NCI-H446 treated with DMSO at 0.1 percent for 48 hours (cell line): ENCODE measurements at places on chromosomes 4 and X.
A peak's percentile ranks its signal among the peaks of the same experiment; 100 is the strongest.

DNA sequence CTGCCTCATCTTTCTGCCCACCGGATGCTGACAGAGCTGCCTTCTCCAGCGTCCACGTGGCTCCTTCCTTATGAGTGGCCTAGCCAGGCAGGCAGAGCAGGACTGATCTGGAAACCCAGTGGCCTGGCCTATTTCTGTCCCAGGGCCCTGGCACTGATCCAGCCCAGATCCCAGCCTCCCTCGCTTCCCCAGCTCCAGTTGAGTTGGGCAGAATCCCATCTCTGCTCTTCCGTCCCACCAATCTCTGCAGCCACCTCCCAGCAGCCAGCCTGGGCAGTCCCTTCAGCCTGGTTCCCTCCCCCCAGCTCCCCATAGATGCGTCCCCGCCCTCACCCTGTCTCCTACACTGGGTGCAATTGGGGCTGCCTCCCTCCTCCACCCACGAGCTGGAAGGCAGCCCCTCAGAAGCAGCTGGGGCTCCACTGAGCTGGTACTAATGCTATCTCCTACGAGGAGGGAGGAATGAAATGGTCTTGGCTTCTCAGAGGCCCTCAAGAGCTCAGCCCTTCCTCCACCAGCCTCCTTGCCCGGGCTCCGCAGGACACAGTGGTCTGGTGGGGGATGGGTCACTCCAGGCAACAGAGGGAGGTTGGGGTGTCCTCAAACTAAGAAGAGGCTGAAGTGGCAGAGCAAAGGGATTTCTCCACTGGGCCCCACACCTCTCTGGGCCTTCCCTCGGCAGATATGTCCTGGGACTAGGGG, 94.2 kb downstream of the PJA1 start:
- no peak for DNase-seq

- DNase-seq, result no peak
Observed at GRCh38 chrX:2710041-2710840, 19.1 kb downstream of the CD99 start.

GRCh38 chr4:104394406-104395167, 100.1 kb downstream of the CXXC4 start:
- DNase-seq, result no peak

- no peak for DNase-seq
Observed at GRCh38 chr4:163330916-163331628, 1.3 kb downstream of the NPY1R start.

DNA sequence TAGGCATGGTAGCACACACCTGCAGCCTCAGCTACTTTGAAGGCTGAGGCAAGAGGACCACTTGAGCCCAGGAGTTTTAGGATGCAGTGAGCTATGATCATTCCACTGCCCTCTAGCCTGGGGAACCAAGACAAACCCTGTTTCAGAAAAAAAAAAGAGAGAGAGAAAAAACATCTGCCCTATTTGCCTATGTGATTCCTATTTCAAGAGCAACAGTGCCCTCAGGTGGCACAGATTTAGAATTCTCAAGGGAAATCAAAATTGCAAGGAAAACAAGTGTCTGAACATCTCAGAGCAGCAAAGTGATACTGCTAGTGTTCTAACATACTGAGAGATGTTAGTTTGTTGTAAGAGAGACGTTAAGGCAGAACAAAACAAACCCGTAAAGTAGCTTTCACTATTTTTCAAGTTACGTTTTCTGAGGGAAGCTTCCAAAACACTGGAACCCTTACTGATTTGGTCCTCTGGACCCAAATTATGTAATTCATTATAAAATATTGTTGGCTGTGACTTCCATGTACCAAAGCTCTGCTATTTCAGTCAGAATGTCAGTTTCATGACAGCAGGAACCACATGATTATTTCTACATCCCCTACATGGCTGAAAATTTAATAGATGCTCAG, 7.9 kb downstream of the BDH2 start:
- DNase-seq, result peak; percentile 62

- DNase-seq, result no peak
Observed at GRCh38 chr4:153822316-153822715, 33.4 kb upstream of the SFRP2 start.

DNA sequence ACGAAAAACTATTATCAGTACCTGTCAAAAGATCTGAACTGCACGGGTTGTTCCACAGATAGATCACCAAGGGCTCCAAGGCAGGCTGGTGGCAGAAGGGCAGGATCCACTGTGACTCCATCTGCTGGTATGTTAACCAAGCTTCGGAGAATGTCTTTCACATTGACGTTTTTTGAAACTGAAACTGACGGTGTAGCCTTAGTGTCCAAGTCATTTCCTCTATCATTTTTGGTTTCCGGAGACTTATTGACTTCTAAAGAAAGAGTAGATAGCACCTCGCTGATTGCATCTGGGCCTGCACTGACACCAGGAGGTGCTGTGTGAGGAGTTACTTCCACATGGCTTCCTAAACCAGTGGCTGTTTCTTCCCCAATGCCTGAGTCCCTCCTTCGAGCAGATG, 186.9 kb downstream of the LRBA start:
- no peak for DNase-seq

GRCh38 chr4:47531241-47531953, 46.3 kb downstream of the ATP10D start:
- no peak for DNase-seq

- DNase-seq, result peak; percentile 66
Observed at GRCh38 chr4:33715841-33716395, 2528.4 kb downstream of the ARAP2 start.

DNA sequence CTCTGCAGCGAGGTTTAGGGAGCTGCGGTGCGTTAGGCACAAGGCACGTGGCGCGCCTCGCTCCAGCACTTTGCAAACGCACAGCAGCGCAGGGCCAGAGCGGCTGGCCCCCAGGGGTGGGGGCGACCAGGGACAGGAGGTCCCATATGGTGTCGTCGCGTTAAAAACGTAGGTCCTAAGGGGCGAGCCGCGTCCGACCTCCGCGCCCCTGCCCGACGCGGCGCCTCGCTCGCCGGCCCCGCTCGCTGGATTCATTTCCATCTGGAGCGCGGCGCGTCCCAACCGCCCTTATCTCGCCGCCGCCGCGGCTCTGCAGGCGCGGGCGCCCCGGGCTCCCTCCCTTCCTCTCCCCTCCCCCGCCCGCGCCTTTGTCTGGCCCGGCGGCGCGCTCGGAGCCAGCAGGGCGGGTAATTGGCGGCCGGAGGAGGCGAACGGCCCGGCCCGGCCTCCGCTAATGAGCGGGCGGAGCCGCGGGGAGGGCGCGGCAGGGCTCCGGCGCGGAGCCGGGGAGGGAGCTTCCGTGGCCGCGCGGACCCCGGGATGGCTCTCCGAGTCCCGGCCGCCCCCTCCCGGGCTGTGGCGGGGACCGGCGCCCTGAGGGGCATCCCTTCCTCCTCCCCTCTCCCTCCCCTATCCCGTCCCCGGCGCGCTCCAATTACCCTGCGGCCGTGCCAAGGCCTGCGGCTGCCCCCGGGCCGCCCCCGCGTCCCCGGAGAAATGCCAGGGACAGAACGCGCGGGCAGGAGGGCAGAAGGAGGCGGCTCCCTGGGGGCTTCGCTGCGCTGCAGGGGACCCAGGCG, 409.0 kb downstream of the BCOR start:
- no peak for DNase-seq

GRCh38 chr4:33996075-33996718, 2248.1 kb downstream of the ARAP2 start:
- peak; percentile 48 for DNase-seq

GRCh38 chr4:42953321-42953720, 60.8 kb downstream of the GRXCR1 start:
- peak; percentile 29 for DNase-seq

GRCh38 chr4:151948351-151949016, 187.7 kb upstream of the GATB start:
- no peak for DNase-seq

DNA sequence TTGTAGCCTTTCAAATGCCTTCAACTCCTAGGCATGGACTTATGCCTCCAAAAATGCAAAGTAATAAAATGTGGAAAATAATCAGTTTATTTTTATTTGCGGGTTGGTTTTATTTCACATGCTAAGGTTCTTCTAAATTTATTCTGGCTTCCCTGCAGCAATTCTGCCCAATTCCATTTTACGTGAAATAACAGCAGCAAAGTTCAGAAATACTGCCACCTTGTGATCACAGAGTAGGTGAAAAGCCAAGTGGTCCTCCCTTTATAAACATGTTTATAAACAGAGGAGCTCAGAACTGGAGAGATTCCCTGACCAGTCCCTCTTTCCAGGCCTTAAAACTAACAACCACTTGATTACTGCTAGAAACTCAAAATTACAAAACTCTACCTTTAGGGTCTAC, 14.7 kb upstream of the DCHS2 start:
- no peak for DNase-seq

GRCh38 chrX:154123241-154124219, 20.5 kb upstream of the OPN1LW start:
- DNase-seq, result no peak

- no peak for DNase-seq
Observed at GRCh38 chr4:177005674-177006230, 213.0 kb upstream of the VEGFC start.

- no peak for DNase-seq
Observed at GRCh38 chr4:120175272-120175671, 108.6 kb upstream of the MAD2L1 start.

DNA sequence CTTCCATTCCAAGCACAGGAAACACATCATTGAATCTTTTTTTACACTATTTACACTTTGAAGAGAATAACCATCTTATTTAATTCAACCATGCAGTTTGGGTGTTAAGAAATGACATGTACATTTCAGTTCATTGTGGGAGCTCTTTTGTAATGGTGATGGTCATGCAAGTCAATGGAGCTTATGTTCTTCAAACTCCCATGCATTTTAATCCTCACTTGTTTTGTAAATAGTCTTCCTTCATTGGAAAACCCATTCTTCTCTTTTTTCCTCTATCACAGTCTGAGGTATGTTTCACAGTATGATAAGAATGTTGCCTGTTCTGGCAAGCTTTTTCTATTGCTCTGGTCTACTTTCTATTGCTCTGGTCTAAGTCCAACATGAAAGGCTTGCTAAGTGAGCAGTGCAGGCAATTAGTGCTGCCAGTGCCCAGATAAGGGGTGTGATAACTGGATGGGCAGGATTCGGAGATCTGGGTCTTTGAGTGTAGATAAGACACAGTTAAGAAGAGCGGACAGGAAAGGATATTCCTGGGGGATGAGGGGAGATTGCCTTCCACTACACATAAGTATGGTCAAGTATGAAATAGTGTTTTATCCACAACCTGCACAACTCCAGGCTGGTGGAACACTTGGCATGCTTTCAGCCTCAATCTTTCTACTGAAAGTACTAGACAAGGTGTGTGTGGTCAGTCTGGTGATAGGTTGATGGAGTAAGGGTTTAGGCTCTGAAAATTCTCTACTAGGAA, 17.1 kb downstream of the AFP start:
- DNase-seq, result no peak

- no peak for DNase-seq
Observed at GRCh38 chr4:86007042-86007441, 352.8 kb downstream of the MAPK10 start.

DNA sequence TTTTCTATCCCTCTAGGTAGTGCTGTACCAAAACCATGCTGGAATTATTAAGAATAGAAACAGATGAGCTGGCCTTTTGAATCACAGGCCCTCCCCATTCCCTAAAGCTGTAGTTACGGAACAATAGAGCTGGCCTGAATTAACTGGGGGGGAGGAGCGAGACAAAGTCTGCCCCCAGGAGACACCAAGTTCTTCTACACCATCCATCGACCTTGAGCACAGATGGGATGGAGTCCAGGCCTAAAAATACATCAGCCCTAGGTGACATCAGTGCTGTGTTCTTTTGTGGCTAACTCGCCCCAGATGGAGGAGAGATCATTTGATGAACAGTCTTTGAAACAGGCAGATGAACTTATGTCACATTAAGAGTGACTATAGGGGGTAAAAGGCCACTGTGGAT, 49.6 kb downstream of the LHFPL1 start:
- DNase-seq, result no peak

- no peak for DNase-seq
Observed at GRCh38 chr4:104966349-104967033, 180.2 kb upstream of the TET2 start.

DNA sequence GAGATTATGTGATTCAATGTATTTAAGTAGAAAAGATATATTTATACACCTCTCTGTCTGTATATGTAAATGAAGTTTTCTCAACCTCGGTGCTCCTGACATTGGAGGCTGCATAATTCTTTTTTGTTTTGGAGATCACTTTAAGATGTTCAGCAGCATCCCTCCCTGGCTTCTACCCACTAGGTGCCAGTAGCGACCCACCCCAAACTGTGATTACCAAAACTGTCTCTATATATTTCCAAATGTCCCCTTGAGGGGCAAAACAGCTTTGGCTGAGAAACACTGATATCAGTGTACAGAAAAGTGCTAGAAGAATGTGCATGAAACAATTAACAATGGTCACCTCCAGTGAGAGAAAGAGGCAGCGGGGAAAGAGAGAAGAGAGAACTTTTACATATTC, 51.2 kb downstream of the DCX start:
- peak; percentile 1 for DNase-seq

DNA sequence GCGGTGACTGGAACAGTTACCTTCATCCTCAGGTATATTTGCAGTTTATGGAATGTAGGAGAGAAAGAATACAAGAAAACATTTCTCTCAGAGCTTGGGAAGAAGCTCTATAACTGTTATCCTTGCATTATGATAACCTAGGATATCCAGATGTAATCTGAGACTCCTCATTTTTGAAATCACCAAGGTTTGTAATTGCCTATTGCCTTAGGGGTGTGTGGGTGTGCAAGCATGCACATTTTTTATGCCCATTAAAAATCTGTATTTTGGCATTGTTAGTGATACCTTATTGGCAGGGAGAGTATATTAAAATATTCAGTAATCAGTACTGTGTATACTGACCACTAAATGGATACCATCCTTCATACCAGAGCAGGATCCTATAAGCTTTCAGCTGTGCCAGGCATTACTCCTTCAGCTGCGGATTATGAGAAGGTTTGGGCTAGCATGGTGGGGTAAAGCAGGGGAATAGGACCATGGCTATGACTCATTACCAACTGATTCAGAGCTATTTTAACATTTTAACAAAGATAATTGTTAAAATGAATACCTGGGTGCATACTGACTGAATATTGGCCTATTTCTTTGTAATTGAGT, 8.3 kb downstream of the SEC24B start:
- DNase-seq, result no peak

- DNase-seq, result no peak
Observed at GRCh38 chr4:184762100-184762499, 28.2 kb upstream of the CENPU start.
